ENCODE measurements at places on chromosomes 1 and 21.

DNA sequence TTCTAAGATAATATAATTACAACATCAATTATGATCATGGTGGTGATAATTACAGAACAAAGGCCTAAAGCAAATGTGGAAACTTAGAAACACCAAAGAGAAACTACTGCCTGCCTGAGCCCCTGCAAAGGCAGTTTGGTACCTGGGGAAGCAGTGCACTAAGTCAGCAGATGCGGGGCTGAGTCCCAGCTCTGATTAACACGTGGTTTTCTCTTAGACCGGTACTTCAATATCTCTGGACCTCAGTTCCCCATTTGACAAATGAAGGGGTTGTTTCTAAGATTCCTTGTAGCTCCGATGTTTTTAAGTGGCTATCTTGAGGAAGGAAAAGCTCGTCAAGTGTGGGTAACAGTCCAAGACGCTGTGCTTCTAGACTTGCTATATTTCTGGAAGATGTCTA, 16.7 kb upstream of the PLEKHA6 start:
- no peak for DNase-seq

DNA sequence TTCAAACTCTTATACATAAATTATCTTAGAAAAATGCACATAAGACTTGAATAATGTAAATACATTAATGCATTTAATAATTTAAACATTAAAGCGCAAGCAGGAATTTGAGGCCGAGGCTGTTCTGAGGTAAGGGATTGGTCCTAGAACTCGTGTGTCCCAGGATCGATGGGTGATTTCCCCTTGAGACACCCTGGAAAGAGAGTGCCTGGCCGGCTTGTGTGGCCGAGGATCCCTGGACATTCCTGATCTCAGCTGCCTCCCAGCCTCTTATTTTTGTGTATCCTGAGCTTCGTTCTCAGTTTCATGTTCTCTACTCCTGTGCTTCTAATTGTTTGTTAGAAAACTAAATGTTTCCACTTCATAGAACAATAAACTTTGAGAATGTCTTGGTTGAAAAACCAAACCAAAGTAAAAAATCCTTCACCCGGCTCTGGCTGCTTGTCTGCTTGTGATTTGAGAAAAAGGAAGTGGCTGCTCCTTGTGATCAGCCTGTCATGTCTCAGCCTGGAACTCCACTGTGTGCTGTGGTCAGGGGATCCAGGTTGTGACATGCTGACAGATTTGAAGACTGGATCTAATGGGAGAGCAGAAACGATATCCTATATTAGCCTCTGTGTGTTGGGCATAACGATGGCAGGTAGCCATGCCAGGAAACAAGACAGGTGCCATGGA, 40.7 kb downstream of the PEX14 start:
- no peak for DNase-seq

DNA sequence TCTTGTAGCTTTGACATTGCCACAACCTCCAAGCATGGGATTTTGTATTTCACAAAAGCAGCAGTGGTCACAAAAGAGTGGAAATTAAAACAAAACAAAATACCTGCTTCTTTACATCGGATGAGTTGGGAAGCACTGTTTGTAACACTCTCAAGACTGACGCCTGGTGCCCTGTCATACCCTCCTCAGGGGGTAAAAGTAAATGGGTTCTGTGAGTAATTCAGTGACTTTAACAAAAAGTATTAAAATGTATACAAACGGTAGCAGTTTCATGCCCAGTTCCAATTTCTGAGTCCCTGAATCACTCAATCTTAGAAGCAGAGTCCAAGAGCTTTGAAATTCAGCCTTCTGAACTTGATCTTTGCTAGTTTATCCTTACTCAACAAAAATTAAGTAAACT, 152.5 kb downstream of the TIAM1 start:
- DNase-seq: no peak

DNA sequence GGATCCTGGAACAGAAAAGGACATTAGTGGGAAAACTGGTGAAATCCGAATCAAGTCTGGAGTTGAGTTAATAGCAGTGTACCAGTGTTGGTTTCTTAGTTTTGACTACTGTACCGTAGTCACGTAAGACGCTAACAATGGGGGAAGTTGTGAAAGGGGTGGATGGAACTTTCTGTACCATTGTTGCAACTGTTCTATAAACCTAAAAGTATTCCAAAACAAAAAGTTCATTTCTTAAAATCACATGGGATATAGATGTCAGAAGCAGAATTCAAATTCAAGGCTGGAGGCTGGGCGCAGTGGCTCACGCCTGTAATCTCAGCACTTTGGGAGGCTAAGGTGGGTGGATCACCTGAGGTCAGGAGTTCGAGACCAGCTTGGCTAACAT, 16.9 kb downstream of the ARHGEF19 start:
- DNase-seq: no peak

- no peak for DNase-seq
Observed at GRCh38 chr1:228827019-228827418, 91.7 kb downstream of the RHOU start.

- no peak for DNase-seq
Observed at GRCh38 chr1:150576794-150577556, 2.4 kb downstream of the MCL1 start.

DNA sequence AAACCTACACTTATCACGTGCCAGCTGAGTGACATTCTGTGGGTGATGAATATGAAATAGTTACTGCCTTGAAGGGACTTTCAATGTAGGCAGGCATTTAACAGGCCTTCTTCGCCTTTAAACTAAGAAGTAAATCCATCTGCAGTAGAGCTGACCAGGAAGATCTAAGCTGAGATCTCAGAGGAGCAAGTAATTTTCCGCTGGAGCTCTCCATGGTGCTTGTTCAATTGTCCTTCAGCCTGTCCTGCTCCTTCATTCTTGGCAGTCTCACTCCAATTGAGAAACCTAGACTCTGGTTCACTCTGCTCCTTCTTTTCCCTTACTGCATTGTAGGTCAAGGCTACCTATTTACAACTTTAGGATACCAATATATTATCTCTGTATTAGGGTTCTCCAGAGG, 183.5 kb downstream of the HMCN1 start:
- peak; percentile 28 for DNase-seq

- DNase-seq: no peak
Observed at GRCh38 chr1:153404086-153404635, 12.2 kb upstream of the S100A7A start.

GRCh38 chr1:185528084-185528676, 206.0 kb upstream of the HMCN1 start:
- no peak for DNase-seq

DNA sequence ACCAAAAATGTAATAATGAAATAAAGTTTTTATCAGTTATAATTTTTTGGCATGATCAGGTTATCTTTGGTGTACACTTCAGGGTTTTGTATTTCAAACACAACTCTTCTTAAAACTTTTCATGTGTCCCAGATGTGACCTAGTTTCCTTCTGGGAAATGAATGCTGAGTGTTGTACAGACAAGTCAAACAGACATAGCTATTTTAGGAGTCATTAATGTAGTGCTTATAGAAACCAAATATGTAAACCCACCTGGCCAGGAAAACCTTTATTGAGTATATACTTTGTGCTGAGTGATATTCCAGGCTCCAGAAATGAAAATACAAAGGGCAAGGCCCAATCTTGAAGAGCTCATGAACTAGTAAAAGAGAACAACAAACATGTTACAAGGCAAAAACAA, 25.9 kb upstream of the HOOK1 start:
- no peak for DNase-seq

GRCh38 chr1:7500381-7501083, 270.6 kb upstream of the VAMP3 start:
- no peak for DNase-seq

- no peak for DNase-seq
Observed at GRCh38 chr1:177255411-177255810, 84.7 kb downstream of the BRINP2 start.

DNA sequence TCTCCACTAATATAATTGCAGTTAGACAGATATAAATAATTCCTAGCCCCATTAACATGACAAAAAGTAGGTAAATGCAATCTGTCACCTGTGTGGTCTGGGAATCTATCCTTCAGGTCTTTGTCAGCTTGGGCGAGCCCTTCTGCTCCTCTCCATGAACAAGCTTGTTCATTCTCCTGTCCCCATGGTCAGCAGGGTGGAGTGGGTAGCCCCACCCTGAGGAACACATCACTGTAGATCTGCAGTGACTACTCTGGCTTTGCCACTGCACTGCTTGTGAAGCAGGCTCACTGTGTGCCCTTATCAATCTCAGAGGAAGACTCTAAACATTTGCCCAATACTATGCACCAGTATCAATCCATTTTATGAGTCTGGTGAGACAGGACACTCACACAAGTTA, 279.0 kb downstream of the MATN1 start:
- no peak for DNase-seq

- DNase-seq: no peak
Observed at GRCh38 chr1:228445843-228446650, 29.4 kb upstream of the TRIM17 start.

DNA sequence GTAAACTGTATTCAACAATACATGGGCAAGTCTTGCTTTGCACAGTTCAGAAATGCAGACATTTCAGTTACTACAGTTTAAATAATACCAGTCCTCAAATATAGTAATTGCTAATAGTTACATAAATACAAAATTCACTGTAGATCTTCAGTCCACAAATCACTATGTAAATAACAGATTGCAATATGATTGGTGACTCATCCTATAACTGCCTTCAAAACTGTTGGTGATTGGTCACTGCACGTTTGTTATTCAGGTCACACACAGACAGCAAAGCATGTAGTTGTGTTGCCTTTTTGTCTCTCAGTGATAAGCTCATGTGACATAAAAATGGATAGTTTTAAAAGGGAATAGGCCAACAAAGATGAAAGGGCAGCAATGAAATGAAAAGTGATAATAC, 186.5 kb upstream of the CTTNBP2NL start:
- no peak for DNase-seq

DNA sequence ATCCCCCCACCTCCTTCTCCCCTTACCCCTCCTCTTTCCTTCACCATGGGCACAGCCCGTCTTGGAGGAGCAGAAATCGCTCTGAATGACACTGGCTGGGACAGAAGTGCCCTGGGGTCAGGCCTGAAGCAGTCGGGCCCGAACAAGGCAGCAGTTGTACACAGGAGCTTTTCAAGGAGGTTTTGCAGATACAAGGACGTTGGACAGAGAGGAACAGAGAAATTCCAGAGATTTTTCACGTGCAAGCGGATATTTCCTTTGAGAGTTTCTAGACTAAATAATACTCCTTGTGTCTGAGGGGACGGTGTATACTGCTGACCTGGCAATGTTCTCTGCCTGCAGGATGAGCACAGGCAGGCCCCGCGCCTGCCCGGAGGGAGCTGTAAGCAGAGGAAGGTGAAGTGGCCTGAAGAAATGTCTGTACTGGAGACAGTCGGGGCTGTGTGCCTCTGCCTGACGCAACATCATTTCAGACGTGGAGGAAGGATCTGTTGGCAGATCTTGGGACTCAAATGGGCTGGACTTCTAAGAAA, 95.3 kb upstream of the SLC25A33 start:
- DNase-seq: no peak

- no peak for DNase-seq
Observed at GRCh38 chr1:36530791-36531190, 48.1 kb upstream of the CSF3R start.

DNA sequence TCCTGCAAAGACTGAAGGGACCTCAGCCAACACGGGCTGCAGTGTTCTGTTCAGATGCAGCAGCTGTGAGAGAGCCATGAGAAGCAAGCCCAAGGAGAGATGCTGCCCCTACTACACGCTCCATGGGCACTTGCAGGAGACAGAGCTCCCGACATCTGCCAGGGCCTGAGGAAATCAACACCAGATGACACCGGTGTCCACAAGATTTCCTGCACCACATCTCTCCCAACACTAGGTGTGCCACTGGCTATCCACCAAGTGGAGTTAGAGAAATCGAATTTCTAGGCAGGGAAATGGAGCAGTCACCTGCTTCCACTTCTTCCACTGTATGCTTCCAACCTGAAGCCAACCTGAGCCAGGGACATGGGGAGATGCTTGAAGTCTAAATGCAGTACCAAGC, 445.3 kb downstream of the RWDD3 start:
- no peak for DNase-seq

GRCh38 chr1:164644774-164645644, 86.0 kb downstream of the PBX1 start:
- DNase-seq: no peak

DNA sequence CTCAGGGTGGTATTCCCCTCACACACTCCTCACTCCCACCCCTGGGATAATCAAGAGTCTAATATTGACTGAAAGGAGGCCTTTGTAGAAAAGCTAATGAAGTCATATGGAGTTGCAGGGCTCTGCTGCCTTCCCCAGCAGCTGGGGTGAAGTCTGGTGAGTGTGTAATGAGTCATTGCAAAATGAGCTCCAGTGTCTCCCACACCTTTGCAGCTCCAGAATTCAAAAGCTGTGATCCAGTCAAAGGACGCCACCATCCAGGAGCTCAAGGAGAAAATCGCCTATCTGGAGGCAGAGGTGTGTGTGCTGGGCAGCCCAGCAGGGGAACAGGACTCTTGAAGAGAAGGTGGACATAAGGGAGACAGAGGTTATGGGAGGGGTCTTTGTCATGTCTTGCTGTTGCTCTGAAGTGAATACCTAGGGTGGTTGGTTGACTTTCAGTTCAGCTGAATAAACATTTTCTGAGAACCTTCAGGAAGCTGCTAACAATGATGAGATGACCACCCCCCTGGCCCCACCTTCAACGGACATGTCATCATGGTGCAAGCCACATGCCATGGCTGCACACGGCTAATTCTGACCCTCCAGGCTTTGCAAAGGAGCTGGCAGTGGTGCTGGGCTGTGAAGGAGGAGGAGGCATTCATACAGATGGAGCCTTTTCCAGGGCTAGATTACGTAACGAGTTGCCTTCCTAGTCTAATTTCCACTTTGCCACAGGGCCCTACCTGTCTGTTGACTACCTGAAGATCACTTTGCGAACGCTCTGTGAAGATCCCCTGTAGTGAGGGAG, 32.2 kb upstream of the SNX27 start:
- no peak for DNase-seq

DNA sequence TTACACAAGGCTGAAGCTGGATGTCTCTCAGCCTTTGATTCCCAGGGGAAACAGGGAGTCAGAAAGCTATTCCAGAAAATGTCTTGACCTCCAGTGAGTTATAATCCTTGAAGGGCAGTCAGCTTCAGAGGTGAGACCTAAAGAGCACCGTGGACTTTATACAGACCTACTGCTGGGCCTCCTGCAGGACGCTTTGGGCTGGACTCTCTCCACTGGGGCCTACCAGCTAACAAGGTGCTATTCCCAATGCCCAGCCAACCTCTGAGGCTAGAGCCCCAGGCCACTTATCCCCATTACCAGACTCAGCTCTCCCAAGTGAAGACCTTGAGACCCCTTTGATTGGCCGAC, 6.6 kb downstream of the SETD4 start:
- DNase-seq: no peak

GRCh38 chr1:24186993-24187790, at the start of gene IFNLR1:
Gene IFNLR1 (minus strand): TSS chr1:24187289. CDS start chr1:24187248, 41 bp downstream.
- DNase-seq: no peak

All from right renal pelvis (tissue), 4 donors.